ENCODE measurements at places on chromosomes 5 and 9.

- peak; percentile 91 for DNase-seq
Measured at GRCh38 chr5:81194633-81195334, 38.3 kb upstream of the CKMT2 start.

GRCh38 chr5:156819537-156819936 lies 30.6 kb upstream of the PPP1R2B start:
- DNase-seq: no peak

- no peak for DNase-seq
Measured at GRCh38 chr5:109485030-109485429, 75.3 kb upstream of the PJA2 start.

GRCh38 chr5:179900711-179901110 lies 7.0 kb downstream of the TBC1D9B start:
- DNase-seq: no peak

- peak; percentile 15 for DNase-seq
Measured at GRCh38 chr9:26955222-26955903, 849 bp upstream of the IFT74 start.

GRCh38 chr5:164332349-164333196 lies 827.2 kb downstream of the MAT2B start:
- DNase-seq: no peak

Measured in GM10248 (cell line).